Sciatic nerve (tissue), 2 donors: ENCODE measurements at places on chromosomes 6 and 20. TPM values are rescaled to one million over a fixed set of nuclear protein-coding genes. Genes with fewer than 3 reads are reported as not detected.

Gene TFAP2C
- 0.31 TPM for total RNA-seq

Gene PNLDC1
- not detected for total RNA-seq

Gene ZBTB46
- 30.2 TPM for total RNA-seq

DNA sequence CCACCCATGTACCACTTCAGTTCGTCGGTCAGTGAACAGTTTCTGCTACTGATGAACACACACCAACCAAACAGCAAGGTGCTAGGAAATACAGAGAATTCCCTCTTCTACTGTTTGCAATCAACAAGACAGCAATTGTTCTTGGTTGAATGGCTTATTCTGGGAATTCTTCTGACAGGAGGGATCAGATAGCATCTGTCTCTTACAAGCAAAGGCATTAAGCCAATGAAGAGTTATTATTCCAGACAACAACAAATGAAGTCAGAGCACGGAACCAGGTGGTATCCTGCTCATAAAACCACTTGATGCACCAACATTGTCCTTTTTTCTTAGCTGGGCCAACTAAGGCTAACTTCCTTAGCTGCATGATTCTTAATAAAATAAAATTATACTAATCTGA, 37.8 kb downstream of the PTPRK start:
- no peak for DNase-seq

GRCh38 chr6:10101551-10102252, 313.2 kb downstream of the TFAP2A start:
- DNase-seq: no peak
